Naive thymus-derived CD4-positive, alpha-beta T cell (primary cell): ENCODE measurements at places on chromosomes 1 and 21.
A peak's percentile ranks its signal among the peaks of the same experiment; 100 is the strongest.

DNA sequence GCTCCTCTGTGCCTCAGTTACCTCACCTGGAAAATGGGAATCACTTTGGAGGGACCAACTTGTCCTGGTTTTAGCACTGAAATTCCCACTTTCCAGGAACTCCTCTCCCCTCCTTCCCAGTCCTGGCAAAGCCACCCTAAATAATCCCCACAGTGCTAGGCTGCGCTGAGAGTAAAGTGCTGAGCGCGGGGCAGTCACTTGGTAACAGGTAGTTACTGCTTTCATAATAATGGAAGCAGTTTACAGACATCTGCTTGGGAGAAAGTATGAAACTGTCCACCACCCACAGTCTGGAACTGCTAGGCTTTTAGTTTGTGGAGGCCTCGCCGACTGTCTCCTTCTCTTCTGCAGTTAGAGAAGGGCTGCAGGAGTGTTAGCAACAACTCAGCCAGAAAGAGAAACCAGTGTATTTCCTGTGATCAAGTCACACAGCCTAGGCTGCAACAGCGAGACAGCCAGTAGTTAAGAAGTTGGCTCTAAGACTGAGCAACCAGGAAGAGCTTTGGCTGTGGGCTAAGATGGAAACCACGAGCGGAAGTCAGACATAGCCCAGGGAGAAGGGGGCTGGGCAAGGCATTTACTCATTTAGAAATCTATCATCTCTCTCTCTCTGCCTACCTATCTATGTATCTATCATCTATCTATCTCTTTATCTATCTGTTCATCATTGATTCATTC, 30.8 kb upstream of the ABCG1 start:
- peak; percentile 89 for DNase-seq

- no peak for DNase-seq
Measured at GRCh38 chr1:215201283-215201682, 118.7 kb downstream of the KCNK2 start.

- DNase-seq, result peak; percentile 56
Measured at GRCh38 chr1:223844787-223845036, 1.0 kb downstream of the TP53BP2 start.

GRCh38 chr1:84037758-84038611, 39.1 kb upstream of the TTLL7 start:
- DNase-seq, result no peak

GRCh38 chr1:997713-997992, 2.2 kb downstream of the HES4 start:
- DNase-seq, result no peak

DNA sequence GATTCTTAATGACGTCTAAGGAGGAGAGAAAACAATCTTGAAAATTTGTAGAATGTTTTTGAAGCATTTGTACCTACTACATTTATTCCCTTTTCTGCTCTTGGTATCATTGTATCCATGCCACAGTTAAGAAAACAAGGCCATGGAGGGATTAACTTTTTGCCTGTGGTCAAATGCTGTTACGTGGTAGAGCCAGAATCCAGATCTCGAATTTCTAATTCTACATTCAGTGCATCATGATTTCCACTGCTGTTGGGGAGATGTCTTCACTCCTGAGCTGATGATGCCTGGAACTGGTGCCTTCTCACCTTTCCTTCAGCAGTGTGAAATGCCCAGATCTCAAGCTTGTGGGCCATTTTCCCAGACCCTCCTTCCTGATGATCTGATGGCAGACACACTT, 175.6 kb downstream of the HHAT start:
- DNase-seq, result no peak

- no peak for DNase-seq
Measured at GRCh38 chr21:38863291-38863690, 57.6 kb downstream of the ETS2 start.

GRCh38 chr1:84797603-84798002, 95.4 kb downstream of the LPAR3 start:
- DNase-seq, result no peak

DNA sequence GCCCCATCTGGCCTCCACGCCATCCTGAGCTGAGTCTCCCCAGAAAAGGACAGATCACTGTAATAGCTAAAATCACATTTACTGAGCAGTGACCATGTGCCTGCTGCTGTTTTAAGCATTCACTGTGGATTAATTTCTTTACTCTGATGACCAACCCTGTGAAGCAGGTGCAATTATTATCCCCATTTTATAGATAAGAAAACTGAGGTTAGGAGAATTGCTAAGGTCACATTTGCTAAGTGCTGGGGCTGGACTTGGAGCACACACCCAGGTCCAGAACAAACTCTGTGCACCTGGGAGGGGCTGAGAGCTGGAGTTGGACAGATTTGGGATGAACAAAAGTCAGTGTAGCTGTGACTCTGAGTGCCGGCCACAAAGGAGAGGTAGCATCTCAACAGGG, 58.0 kb downstream of the SDC3 start:
- DNase-seq, result no peak

- no peak for DNase-seq
Measured at GRCh38 chr1:207798847-207799246, 47.0 kb downstream of the CD46 start.
